Activated CD4-positive, alpha-beta memory T cell treated with anti-CD3 and anti-CD28 coated beads, Interleukin-2, amount 10 ng/mL, durations not matched to agents 7 days and 5 days (primary cell): ENCODE measurements at places on chromosomes 16 and 17. TPM values are rescaled to one million over a fixed set of nuclear protein-coding genes. Genes with fewer than 3 reads are reported as not detected.
A peak's percentile ranks its signal among the peaks of the same experiment; 100 is the strongest.

DNA sequence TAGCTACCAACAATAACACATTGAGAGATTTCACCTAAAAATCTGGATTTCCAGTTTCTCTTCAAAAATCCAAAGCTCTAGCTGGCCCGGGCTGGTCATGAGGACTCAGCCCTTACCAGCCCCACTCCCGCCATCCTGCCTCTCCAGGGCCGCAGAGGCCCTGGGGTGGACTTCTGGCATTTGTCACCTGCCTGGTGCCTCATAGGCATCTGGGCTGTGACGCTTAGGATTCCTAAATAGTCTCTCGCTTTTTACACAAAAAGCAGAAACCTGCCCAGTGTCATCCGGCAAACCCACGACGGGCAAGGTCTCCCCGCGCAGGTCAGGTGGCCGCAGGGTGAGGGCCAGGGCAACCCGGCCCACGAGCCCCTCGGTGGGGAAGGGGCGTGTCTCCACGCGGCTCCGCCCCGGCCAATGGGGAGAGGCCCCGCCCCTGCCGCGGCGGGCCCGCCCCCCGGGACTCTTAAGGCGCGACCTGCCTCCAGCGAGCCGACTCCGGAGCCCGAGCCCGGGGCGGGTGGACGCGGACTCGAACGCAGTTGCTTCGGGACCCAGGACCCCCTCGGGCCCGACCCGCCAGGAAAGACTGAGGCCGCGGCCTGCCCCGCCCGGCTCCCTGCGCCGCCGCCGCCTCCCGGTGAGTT is at the start of gene VASN:
Gene VASN (plus strand): TSS at position 492 of the 644 bp plus-strand sequence. CDS start 9,030 bp downstream, outside the sequence.
- DNase-seq = peak; percentile 56

- no peak for DNase-seq
Measured at GRCh38 chr17:8470447-8471047, 34.9 kb downstream of the NDEL1 start.

DNA sequence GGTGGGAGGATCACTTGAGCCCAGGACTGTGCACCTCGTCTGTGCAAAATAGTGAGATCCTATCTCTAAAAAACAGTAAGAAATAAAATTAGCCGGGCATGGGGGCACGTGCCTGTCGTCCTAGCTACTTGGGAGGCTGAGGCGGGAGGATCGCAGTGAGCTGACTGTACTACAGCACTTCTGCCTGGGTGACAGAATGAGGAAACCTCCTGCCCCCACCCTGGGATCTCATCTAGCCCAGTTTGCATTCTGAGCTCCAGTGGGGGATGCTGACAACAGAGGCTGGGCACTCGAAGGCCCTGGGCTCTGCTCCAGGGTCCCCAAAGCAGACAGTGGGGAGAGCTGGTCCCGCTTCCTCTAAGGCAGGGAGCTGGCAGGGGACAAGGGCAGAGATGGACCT is 7.1 kb downstream of the NAGPA start:
- no peak for DNase-seq

- DNase-seq = no peak
Measured at GRCh38 chr16:35908942-35909341, 2449.5 kb downstream of the TP53TG3F start.

DNA sequence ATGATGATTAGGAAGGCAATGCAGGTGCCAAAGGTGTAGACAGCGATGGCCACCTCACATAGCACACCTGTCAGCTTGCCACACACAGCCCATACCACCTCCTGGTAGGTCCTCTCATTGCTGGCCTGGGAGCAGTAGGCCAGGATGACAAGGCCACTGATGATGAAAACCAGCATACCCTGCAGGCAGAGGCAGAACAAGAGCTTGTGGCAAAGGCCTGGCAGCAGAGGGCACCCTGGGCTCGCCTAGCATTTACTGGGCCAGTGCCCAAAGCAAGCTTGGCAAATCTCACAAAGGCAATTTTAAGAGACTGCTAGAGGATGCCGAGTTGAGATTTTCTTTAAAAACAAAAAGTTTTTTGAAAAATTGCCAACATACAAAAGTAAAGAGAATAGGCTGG is 5.9 kb downstream of the SLC38A7 start:
- DNase-seq = no peak

- no peak for DNase-seq
Measured at GRCh38 chr17:38910325-38910724, 15.1 kb upstream of the LASP1NB start.

GRCh38 chr17:37117373-37118142 is 168.8 kb downstream of the AATF start:
- DNase-seq = no peak

- DNase-seq = no peak
Measured at GRCh38 chr17:74603746-74604145, 11.7 kb upstream of the CD300LD start.

GRCh38 chr16:560204-560700 is at the start of gene PRR35:
TSS of gene PRR35 (plus strand) at chr16:560394. CDS start at chr16:563295, 2,901 bp downstream.
- DNase-seq = no peak

- no peak for DNase-seq
Measured at GRCh38 chr17:31752584-31752983, 106.5 kb downstream of the COPRS start.

The SLC6A2 gene
- total RNA-seq = not detected

The OR2C1 gene
- total RNA-seq = not detected

The SPNS3 gene
- 14.1 TPM for total RNA-seq
